Effector CD8-positive, alpha-beta T cell (primary cell): ENCODE measurements at places on chromosomes 11 and 22.

DNA sequence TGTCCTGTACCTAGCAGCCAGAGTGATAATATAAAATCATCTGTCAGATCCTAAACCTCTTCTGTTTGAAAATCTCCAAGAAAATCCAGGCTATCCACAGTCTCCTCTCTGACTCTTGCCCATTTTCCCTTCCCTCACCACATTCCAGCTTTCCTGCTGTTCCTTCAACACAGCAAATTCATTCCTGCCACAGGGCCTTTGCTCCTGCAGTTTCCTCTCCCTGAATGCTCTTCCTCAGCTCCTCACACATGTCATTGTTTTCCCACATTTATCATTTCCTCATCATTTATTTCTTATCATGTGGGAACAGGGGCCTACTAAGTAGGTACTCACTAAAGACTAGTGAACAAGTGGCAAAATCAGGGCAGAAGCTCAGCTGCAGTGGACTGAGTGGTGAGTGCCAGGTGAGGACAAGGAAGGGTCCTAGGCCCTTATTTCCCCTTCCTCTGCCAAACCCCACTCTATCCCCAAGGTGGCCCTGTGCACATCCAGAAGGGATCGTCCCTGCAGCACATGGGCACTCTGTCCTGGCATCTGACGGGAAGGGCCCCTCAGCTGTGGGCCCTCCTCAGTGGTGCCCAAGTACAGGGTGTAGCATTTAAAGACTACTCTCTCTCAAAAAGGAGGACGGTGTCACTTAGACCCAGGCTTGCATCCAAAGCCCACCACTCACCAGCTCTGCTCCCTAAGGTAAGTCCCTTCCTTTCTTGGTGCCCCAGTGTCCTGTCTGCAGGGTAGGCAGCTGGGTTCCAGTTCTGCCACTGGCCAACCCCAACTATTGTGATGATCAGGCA is 2.0 kb downstream of the LRRC32 start:
- no peak for DNase-seq

DNA sequence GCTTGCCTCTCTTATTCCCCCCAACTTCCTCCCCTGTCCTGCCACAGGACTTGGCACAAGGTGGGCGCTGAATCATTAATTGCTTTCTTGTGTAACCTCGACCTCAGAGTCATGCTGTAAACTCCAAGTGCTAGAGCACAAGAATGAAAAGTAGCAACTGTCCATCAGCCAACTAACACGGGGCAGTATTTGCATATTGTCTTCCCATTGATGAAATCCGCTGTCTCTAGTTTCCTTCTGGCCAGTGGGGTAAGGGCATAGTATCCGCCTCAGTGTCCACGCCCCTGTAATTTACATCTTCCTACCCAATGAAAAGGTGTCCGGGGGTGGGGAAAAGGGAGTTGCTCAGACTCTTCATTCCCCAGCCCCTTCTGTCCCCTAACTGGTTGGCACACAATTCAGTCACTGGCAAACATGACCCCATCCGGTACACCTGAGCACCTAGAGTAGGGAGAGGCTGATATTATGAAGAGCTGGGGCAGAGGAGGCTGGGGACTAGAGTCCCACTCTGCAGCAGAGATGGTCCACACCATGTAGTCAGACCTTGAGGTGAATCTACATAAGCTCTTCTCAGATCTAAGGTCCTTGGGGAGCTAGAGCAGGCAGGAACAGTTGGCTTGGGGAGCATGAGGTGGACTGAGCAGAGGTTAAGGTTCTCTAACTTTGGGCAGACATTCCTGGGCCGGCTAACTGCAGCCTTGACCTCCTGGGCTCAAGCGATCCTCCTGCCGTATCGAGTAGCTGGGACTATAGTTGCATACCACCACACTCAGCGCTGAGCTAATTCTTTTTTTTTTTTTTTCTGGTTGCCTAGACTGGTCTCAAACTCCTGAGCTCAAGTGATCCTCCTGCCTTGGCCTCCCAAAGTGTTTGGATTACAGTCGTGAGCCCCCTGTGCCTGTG is 6.8 kb upstream of the GGA1 start:
- no peak for DNase-seq

GRCh38 chr22:30781271-30781875 is 86.7 kb downstream of the OSBP2 start:
- DNase-seq: no peak

- DNase-seq: no peak
These were observed 19.2 kb upstream of the CASP12 start for GRCh38 chr11:104917271-104918112.

DNA sequence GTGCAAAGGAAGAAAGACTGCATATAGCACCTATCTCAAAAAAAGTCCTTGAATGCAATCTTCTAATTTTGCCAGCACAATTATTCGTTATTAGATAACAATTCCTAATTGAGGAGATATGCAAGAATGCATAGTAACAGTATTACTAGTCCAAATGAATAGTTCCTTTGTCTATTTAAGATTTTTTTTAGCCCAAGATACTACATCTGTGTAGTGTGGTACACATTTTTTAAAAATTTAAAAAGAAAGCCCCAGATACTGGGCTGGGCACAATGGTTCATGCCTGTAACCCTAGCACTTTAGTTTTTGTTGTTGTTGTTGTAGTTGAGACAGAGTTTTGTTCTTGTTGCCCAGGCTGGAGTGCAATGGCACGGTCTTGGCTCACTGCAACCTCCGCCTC is 43.7 kb downstream of the RAB6A start:
- no peak for DNase-seq
